Activated CD4-positive, alpha-beta memory T cell treated with anti-CD3 and anti-CD28 coated beads, Interleukin-2, amount 10 ng/mL, durations not matched to agents 7 days and 5 days (primary cell): ENCODE measurements at places on chromosomes 2 and 18. TPM values are rescaled to one million over a fixed set of nuclear protein-coding genes. Genes with fewer than 3 reads are reported as not detected.

DNA sequence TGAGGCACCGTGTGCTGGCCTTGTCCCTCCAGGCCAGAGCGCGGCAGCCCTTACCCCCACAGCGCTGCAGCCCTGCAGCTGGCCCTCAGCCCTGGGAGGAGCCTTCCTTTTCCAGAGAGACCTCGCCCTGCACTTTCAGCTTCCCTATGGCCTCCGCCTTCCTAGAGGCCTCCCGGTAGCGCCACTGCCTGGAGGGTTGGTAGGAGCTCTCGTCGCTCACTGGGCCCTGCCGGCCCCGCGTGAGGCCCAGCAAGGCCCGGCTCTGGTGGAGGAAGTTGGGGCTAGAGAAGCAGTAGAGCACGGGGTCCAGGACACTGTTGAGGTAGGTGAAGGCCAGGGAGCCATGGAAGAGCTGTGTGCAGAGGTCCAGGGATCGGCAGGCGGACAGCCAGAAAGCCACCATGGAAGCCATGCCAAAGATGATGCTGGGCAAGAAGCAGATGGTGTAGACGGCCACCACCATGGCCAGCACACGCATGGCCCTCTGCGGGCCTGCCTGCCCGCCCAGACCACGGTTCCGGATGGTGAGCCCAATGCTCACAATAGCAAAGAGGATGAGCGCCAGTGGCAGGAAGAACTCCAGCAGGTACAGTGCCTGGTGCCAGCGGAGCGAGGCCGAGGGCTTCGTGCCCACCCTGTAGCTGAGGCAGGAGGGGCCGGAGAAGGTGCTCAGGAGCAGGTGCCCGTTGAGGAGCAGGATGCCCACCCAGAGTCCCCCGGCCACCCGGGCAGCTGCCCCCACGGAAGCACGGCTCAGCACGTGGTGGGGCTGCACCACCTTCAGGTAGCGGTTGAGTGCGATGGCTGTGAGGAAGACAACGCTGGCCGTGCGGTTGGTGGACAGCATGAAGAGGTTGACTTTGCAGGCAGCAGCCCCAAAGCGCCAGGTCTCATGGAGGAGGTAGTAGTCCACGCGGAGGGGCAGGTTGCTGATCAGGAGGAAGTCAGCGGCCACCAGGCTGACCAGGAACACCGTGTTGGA, 821 bp downstream of the OXER1 start:
- DNase-seq: no peak

Gene FBXO48
- 5.0 TPM for total RNA-seq

DNA sequence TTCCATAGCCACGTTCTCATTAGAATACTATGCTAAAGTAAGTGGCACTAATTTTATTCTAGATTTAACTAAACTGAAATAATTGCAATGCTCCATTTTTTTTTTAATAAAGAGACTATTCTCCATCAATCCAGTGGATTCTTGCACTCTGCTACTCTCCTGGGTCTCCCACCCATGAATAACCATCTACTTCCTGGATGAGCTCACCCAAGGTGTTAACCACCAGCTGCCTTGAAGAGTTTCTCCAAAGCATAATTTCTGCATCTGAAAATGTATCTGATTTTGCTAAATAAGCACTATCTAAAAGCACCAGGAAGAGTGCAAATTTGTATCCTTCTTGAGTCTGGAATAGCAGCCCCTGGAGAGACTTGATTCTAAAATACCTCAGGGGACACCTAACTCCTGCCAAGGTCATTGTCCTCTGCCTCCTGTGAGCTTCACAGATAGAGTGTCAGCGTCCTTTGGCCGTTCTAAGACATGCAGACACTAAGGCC, 41.6 kb upstream of the SH3BP4 start:
- DNase-seq: no peak

Gene WDFY1
- total RNA-seq: 66.2 TPM

GRCh38 chr2:202608142-202608852, 26.5 kb upstream of the FAM117B start:
- DNase-seq: no peak

Gene SPATA3
- total RNA-seq: 0.35 TPM

Gene KIF1A
- 0.71 TPM for total RNA-seq

Gene ACMSD
- total RNA-seq: not detected

GRCh38 chr2:11305338-11305737, 39.1 kb downstream of the ROCK2 start:
- DNase-seq: no peak
